Stimulated activated naive B cell treated with anti-CD40 and anti-IgM and Interleukin-4, amounts not matched to agents 10 μg/mL and 1 μg/mL and 100 μg/mL, for 72 hours (primary cell): ENCODE measurements at places on chromosomes 7 and 10.

DNA sequence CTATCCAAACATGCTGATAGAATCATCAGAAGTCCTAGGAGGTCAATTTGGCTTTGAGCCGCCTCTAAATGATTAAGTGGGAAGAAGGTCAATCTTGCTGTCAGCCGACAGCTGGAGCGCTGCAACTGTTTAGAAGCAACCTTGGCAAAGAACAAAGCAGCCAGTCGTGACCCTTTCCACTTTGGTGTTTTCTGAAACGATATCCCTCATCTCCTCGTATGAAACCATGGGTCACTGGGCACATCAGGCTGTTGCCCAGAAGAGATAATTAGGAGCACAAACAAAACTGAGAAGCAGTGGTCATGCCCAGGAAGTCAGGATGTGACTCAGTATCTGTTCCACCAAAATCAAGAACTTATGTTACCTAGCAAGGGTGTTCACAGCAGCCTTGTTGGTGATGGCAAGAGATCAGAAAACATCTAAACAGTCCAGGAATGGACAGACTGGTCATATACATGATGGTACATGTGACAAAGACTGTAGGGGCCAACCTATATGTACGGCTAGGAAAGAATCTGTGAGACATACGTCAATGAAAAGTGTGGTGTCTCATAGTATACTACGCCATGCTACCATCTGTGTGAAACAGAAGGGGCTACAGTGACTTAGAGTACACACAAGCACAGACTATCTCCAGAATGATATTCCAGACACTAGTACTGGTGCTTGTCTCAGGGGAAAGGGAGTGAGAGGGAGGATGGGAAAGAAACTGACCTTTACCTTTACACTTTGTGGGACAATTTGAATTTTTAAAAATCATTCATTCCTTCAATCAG lies 22.4 kb downstream of the STN1 start:
- DNase-seq = no peak

DNA sequence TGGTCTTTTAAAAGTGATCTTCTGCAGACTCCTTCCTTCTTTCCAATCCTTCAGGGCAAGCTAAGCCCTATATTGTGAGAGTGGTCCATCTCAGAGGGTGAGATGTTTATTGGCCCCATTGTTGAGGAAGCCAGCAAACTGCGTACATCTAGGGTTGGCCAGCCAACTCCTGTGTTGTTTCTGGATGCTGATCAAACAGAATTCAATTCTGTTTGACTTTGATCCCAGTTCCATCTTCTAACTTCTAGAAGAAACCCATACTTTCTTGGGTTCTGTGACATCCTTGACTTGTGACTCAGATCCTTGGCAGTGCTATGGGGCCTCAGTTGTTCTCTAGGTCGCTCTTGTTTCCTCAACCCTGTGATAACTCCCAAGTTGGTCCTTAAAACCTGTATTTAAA lies 116.2 kb downstream of the LSMEM1 start:
- DNase-seq = no peak

GRCh38 chr10:125023255-125023654 lies 81.3 kb downstream of the ZRANB1 start:
- no peak for DNase-seq

- DNase-seq = no peak
These were observed 383.6 kb downstream of the GLRX3 start for GRCh38 chr10:130519791-130520190.

- no peak for DNase-seq
These were observed 48.1 kb downstream of the PDLIM1 start for GRCh38 chr10:95242581-95243317.

DNA sequence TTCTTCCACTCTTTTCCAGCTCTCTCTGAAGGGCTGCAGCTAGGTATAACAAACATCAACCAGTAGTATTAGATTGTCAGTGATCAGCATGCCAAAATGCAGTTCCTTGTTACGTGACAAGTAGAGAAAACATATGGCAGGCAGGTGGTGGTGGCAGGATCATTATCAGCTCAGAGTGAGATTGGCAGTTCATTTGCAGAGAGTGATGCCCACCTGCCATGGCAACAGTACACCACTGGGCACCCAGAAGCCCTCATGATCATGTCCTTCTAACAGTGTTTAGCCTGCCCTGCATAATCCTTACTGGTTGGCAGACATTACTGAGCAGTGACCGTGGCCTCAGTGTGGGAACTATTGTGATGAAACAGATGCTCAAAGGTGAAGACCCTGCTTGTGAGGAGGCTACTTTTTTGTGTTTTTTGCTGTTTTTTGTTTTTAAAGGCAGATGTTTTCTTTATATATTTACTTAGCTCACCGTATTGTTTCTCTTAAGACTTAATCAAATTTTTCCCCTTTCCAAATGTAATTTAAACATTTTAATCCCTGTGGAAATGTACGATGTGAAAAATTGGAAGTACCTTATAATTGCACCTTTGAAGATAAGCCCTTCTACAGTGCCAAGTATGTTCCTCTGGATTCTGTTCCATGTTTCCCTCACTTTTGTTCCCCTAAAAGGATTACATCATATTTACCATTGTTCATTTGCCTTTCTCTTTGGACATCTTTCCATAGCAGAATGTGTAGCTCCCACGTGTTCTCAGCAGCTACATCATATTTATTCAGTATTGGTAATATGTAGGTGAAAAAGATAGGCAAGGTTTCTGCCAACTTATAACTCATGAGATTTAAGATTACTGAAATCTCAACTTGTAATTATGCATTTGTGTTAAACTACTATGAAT lies 179.6 kb downstream of the SND1 start:
- DNase-seq = no peak

DNA sequence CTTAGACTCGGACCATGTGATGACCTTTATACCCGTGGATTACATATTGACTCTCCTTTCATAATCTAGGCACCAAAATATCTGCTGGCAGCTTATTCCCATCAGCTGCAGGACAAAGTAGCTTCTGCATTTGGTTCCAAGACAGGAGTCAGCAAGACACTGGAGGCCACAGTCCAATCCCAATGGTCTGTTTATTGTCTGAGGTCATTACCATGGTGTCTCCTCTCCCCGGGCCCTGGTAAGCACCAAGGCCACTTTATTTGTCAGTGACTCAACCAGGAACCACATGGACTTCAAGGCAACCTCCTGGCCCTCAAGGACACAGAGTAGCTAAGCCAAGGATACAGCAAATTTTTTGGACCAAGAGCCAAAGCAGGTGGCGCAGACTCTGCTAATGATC lies 36.1 kb downstream of the KCNMA1 start:
- DNase-seq = no peak

DNA sequence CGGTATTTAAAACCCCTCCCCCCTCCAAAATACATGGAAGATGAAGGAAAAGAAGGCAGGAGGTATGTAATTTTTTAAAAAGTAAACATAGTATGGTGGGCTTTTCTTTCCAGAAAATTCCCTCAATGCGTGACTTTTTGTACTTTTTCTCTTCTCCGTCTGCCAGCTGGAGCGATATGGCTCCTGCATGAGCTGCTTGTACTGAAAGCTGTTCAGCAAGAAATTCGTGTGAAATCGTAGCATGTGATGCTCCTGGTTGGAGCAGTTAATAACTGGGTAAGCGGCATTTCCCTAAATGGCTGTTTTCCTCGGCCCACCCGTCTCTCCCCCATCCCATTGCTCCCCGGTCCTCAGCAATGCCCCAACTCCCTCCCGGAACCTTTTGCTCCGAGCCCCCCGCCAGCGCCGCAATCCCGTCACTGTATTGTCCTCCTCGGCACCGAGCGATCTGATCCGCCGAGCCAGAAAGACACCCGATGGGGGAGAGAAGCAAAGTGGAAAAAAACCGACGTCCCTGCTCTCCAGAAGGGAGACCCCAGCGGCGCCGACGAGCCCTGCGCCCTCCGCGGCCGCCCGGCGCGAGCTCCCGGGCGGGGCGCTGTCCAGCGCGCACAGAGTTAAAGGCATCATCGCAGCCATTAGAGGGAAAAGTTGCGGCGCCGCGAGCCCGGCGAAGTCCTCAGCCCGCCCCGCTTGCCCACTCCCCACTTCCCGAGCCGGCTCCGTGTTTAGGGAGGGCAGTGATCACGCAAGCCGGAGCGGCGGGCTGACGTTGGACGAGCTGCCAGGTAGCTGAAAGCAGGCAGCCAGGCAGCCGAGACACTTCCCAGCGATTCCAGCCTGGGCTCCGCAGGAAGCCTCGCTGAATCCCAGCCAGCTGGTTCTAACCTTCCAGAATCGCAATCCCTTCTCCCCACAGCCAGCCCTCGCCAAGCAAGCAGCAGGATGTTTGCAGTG lies at the start of gene VSTM2A:
VSTM2A (plus strand) TSS at position 707 of the 957 bp plus-strand sequence. CDS start 356 bp downstream, outside the sequence.
- DNase-seq = no peak

- DNase-seq = no peak
These were observed 4.4 kb downstream of the STARD3NL start for GRCh38 chr7:38182450-38182849.

DNA sequence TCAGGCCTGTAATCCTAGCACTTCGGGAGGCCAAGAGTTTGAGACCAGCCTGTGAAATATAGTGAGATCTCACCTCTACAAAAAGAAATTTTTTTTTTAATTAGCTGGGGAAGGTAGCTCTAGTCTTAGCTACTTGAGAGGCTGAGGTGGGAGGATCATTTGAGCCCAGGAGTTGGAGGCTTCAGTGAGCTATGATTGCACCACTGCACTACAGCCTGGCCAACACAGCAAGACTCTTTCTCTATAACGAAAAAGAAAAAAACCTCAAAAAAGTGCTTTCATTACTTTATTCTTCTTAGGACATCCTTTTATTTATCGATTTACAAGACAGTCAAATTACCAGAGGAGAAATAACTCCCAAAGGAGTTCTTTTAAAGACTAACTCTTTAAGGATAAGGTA lies 49.4 kb upstream of the EXOC4 start:
- DNase-seq = no peak

GRCh38 chr10:112304267-112304859 lies 21.2 kb downstream of the TECTB start:
- DNase-seq = no peak

DNA sequence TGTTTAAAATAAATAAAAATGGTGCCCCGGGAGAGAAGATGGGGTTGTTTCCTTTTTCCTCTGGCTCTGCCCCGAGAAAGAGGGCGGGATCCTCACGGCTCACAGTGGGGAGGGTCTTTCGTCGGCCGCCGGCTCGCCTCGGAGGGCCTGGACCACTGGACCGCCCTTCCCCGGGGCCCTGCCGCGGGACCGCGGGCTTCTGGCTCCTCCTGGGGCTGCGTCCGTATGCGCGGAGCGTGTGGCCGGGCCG lies 3.5 kb upstream of the IGF2BP3 start:
- no peak for DNase-seq

- DNase-seq = no peak
These were observed 203.4 kb downstream of the PHTF2 start for GRCh38 chr7:78002021-78002420.

DNA sequence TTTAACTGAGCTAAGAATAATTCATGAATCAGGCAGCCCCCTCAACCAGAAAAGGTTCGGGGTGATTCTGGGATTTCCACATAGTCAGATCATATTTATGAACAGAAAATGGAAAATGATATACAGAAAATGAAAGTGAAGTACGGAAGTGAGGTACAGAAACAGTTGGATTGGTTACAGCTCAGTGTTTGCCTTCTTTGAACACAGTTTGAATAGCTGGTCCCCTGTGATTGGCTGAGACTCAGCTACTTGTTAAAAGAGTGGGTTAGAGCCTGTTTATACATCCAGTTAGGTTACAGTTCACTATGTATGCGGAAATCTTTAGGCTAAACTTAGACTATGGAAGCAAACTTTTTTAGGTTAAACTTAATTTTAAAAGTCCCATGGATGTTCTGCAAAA lies 511.7 kb downstream of the PLXDC2 start:
- DNase-seq = no peak

GRCh38 chr10:112712536-112712935 lies 237.5 kb upstream of the TCF7L2 start:
- DNase-seq = no peak

DNA sequence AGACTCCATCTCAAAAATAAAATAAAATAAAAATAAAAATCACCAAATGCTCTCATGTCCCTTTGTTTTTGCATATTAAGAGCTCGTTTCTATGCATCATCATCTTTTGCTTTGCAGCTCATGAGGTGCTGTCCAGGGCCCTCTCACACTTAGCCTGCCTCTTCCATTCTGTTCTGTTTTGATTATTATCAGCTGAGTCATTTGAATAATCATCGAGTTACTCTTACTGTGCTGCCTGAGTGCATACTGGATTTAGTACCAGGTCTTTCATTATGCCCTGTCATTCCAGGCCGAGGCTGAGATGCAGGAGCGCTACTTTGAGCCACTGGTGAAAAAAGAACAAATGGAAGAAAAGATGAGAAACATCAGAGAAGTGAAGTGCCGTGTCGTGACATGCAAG lies 33.0 kb downstream of the UCMA start:
- no peak for DNase-seq

GRCh38 chr10:133015816-133016462 lies 71.8 kb upstream of the ADGRA1 start:
- DNase-seq = no peak

DNA sequence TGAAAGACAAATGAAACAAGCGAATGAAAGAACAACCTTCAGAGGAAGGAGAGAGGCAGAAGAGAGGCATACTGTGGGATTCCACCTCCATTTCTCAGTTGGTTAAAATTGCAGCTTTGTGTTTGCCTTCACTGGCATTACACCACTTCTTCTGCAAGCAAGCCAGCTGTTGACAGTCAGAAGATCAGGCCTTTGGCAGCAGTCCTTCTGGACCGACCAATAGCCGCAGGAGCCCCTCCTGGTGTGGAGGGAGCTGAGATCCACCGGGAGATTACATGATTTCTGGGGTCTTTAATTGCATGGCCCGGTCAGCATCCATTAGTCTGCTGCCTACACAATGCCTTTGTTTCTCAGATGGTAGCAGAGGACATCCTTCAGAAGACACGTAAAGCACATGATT lies 206.7 kb downstream of the ADAM12 start:
- DNase-seq = no peak

DNA sequence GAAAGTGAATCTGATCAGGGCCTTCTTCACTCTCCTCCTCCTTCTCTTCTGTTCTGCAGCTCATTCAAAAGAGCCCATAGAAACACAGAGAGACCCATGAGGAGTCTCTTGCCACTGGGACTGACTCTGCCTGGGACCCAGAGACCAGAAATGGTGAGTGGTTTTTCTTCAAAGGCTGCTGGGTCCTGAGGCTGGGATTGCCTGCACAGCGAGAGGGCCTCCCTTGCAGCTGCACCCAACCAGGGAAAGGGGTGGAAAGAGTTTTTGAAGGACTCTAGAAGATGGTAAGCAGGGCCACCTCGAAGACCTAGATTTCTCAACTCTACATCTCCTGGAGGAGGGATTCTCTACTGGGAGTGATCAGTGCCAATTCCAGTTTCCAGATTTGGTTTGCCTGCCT lies 15.5 kb upstream of the HOXA13 start:
- DNase-seq = no peak

DNA sequence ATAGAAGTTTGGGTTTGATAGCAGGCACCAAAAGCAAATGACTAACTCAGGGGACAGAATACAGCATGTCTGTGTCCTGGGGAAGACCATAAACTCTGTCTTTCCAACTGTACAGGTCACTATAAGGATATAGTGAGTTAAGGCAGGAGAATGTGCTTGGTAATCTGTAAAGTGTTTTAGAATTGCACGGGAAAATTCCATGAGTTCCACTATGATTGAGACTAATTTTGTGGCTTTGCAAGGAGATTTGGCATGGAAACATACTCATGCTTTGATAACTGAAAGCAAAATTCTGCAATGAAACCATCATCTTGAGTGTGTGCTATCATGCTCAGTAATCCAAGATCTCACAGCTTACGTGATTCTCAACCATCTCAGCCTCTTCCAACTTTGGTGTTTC lies 152.6 kb downstream of the PKD1L1 start:
- DNase-seq = no peak
